ENCODE measurements at places on chromosomes 2 and 18.
A peak's percentile ranks its signal among the peaks of the same experiment; 100 is the strongest.

GRCh38 chr18:8610459-8610851, 1.2 kb downstream of the RAB12 start:
- DNase-seq = peak; percentile 30

DNA sequence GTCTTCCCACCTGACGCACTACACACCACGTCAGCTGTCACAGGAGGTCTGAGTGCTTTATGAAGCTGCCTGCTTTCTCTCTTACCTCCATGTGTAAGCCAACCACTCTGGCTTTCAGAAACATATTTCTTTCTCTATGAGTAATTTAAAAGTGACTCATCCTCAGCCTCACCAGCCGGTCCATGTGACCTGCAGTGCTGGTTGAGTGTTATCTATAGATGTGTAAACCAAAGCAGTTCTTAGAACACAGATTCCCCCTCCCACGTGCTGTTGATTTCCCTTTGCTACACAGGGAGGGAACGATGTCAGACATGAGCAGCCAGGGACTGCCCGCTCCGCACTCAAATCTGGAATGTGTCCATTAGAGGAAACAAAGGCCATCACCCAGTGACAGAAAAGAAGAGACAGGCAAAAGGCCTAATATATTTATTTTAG, 157.8 kb downstream of the BCL2 start:
- peak; percentile 87 for DNase-seq

DNA sequence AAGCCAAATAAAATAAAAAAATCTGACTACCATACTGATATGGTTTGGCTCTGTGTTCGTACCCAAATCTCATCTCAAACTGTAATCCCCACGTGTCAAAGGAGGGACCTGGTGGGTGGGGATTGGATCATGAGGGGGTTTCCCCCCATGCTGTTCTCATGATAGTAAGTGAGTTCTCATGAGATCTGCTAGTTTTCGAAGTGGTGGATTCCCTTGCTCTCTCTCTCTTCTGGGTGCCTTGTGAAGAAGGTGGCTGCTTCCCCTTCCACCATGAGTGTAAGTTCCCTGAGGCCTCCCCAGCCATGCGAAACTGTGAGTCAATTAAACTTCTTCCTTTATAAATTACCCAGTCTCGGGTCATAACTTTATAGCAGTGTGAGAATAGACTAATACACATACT, 123.8 kb upstream of the WDSUB1 start:
- no peak for DNase-seq

DNA sequence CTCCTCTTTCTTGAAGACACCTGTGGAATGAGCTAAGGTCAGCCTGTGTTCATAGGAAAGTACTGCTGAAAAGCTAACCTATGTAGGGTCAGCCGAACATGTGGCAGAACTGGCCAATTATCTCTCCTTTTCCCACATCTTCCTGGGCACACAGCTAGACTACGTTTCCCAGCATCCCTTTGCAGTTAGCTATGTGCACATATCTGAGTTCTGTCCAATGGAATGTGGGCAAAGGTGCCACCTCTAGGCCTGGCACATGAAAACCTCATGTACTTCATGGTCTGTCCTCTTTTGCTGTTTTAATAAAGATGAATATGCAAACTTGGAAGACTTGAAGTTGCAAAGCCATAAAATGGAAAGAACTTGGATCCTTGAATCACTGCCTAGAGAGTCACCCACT, 352.6 kb downstream of the TNS1 start:
- DNase-seq = no peak

DNA sequence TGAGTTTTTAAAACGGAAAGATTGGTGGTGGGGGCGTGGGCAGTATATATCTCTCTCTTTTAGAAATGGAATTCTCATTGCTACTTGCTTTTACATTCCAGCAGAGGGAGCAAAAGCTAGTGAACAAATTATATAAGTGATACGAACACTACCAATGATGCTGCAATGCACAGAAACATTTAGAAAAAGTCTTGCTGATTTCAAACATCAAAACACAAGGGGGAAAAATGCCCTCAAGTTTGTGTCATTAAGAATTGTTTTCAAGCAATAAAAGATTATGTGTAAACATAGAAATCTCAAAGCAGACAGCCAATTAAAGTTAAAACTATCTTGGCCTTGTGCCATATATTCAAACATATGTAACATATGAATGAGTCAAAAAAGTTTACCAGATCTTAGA, 296.3 kb upstream of the KCNJ3 start:
- peak; percentile 39 for DNase-seq

GRCh38 chr18:48785091-48785614, 165.6 kb downstream of the SMAD7 start:
- DNase-seq = no peak

DNA sequence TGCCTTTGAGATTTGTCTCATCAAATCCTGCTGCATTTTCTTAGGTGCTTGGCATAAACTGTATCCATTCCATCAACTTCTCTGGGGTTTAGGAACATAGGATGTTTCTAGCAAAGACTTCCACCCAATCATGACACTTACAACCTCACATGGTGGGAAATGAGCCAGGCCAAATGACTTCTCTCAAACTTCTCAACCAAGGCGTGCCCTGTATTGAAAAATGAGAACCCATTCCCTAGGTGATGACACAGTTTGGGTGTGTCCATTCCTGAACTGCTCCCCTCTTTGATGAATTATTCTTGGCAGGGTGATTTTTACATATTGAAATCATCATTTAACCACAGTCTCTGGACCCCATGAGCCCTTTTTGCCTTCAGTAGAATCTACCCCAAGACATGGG, 161.1 kb downstream of the EN1 start:
- peak; percentile 38 for DNase-seq

GRCh38 chr2:69836316-69836715, 6.9 kb downstream of the GMCL1 start:
- no peak for DNase-seq

GRCh38 chr2:127479219-127479825, 47.0 kb downstream of the IWS1 start:
- peak; percentile 82 for DNase-seq
